ENCODE measurements at places on chromosomes 11 and 22. TPM values are rescaled to one million over a fixed set of nuclear protein-coding genes. Genes with fewer than 3 reads are reported as not detected.

- H3K4me3 ChIP-seq = no peak overlapping the region
- H3K4me1 ChIP-seq = no peaks in the 10 kb centered on the region
- no peak overlapping the region for H3K27ac ChIP-seq
- H3K36me3 ChIP-seq = no peaks in the 10 kb centered on the region
- no peaks in the 10 kb centered on the region for H3K27me3 ChIP-seq
- DNase-seq = peak; percentile 83
Measured at GRCh38 chr11:103773059-103773458, 263.4 kb upstream of the DDI1 start.

- H3K4me3 ChIP-seq = no peak overlapping the region
- DNase-seq = no peak
- H3K27ac ChIP-seq = no peak overlapping the region
Measured at GRCh38 chr11:111379602-111380136, 594 bp upstream of the POU2AF1 start.

DNA sequence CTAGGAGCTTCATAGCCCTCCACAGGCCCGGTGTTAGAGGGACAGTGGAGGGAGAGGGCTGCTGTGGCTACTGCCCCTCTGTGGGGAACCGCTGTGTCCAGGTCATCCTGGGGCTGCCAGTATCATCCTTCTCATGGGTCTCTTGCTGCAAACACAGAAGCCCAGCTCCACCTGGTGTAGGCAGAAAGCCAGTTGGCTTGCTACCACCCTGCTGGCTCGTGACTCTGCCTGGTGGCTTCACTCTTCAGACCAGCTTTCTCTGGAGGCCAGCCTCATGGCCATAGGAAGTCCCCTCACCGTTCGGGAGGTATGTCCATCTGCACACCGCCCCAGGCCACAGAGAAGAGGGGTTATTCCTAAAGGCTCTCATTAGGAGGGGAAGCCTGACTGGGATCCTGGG, 19.4 kb upstream of the SUSD2 start:
- H3K27ac ChIP-seq = no peak overlapping the region
- H3K4me1 ChIP-seq = peaks cover 21% of the 10 kb centered on the region
- no peak overlapping the region for H3K4me3 ChIP-seq
- H3K27me3 ChIP-seq = no peaks in the 10 kb centered on the region

GRCh38 chr11:105799728-105800462, 190.0 kb downstream of the GRIA4 start:
- H3K4me1 ChIP-seq = no peaks in the 10 kb centered on the region
- H3K4me3 ChIP-seq = no peak overlapping the region
- H3K27me3 ChIP-seq = no peaks in the 10 kb centered on the region
- no peak for DNase-seq
- no peak overlapping the region for H3K27ac ChIP-seq
- no peaks in the 10 kb centered on the region for H3K36me3 ChIP-seq

DNA sequence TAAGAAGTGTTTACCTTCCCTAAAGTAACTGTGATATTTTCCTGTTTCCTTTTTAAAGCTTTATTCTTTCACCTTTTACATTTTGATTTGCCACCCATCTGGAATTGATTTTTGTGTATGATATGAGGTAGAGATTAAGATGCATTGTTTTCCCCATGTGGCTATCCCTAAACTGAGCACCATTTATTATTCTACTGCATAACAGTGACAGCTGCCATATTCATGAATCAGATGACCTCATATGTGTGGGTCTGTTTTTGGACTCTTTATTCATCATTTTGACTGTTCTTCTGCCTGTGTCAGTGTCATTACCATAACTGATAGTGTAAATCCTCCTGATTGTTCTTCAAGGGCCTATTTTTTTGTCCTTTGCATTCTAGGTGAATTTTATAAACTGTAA, 50.8 kb downstream of the HIPK3 start:
- H3K36me3 ChIP-seq = peaks cover 4% of the 10 kb centered on the region
- no peak overlapping the region for H3K27ac ChIP-seq
- peaks cover 3% of the 10 kb centered on the region for H3K4me1 ChIP-seq
- no peak overlapping the region for H3K4me3 ChIP-seq
- no peaks in the 10 kb centered on the region for H3K27me3 ChIP-seq

PAAF1 gene
- 15.1 TPM for total RNA-seq

All from IMR-90 (cell line).